ENCODE measurements at places on chromosomes 4 and X.

GRCh38 chr4:108709234-108709633, 53.6 kb downstream of the ETNPPL start:
- no peak for DNase-seq

DNA sequence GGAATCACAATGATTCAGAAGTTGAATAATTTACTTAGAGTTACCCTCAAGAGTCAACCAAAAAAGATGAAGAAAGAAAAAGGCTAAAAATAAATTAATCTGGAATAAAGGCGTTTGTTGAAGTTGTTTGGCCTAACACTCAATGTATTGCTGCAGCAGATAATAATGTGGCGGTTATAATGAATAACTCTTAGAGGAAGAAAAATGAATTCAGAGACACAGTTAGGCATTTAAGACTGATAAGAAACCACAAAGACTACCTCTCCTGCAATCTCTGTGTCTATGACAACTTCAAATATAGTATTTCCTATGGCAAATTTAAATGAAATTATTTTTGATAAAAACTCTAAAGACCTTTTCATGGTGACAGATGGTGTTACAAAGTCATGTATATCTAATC, 1369.1 kb upstream of the AGA start:
- DNase-seq, result no peak

- DNase-seq, result no peak
Observed at GRCh38 chrX:81390237-81390636, 188.3 kb downstream of the SH3BGRL start.

DNA sequence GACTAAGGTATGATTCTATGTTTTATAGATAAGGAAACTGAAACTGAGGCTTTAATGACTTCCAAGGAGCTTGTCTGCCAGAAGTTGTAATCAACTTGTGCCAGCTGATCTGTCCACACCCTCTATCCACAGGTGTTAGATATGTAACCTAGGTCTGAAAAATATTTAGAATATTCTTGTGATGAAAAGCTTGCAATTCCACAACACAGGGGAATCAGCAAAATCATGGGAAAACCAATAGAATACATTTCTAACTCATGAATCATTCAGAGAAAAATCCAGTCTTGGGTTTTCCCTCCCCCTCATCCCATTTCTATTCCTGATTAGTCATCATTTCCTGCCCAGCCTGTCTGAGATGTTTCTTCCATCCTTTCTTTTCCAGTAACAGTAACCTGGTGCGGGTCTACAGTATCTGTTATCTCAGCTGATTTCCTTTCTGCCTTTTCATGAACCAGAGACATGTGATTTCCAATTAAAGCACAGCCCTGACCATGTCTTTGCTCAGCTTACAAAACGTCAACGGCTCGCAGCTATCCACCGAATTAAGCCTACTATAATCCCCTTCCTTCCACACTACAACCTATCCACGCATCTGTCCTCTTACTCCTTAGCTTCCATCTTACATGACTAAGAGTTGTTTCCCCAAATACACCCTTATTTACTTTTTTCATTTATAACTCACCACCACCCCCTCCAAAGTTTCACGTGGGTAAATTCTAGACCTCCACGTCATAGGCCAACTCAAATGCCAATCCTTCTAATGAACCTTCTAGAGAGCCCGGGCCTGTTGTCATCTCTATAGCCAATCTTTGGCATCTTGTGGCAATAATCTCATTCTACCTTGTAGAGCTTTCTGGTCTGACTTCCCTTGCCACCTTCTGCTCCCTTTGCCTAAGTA, 961 bp upstream of the NOCT start:
- peak; percentile 69 for DNase-seq

- no peak for DNase-seq
Observed at GRCh38 chr4:89316931-89317366, 9.3 kb upstream of the GPRIN3 start.

GRCh38 chr4:146883070-146883469, 62.6 kb downstream of the TTC29 start:
- no peak for DNase-seq

GRCh38 chr4:155929833-155930232, 23.8 kb downstream of the CTSO start:
- DNase-seq, result no peak

GRCh38 chr4:154731756-154732155, 12.0 kb upstream of the LRAT start:
- DNase-seq, result no peak

DNA sequence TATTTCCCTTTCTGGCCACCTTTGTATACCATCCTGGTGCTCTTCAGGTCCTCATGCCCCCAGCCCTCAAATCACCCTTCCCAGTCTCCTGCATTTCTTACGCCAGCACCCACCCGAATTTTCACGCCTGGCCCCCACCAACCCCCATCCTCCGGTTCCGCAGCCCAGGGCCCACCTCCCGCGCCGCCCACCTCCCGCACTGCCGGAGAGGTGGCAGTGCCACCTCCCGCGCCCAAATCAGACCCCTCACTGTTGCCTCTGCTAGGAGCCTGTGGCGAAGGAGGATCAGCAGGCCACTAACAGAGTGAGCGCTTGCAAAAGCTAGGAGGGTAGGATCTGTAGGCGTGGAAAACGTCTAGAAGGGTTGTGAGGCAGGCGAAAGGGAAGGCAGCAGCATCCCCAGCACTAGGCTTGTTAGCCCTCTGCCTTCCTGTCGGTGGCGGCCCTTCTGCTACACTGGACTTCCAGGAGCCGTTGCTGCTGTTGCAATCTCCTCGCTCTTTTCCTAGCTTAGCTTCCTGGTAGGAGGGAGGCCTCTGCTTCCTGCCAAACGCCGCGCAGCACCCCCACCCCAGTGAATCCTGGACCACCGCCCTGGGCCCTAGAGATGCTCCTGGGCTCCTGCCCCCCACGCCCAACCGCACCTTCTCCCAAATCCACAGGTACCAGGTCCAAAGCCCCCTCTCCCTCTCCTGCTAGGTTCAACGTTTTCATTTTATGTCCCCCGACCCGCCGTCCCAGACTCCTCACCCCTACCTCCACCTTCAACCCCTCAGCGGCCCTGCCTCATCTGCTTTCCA, 51.0 kb downstream of the SPIN2B start:
- DNase-seq, result no peak

GRCh38 chrX:22666441-22666840, 333.3 kb upstream of the DDX53 start:
- no peak for DNase-seq

- DNase-seq, result no peak
Observed at GRCh38 chr4:139247241-139247640, 32.8 kb downstream of the MGARP start.

GRCh38 chr4:70874268-70875156, 27.7 kb upstream of the MOB1B start:
- DNase-seq, result no peak

DNA sequence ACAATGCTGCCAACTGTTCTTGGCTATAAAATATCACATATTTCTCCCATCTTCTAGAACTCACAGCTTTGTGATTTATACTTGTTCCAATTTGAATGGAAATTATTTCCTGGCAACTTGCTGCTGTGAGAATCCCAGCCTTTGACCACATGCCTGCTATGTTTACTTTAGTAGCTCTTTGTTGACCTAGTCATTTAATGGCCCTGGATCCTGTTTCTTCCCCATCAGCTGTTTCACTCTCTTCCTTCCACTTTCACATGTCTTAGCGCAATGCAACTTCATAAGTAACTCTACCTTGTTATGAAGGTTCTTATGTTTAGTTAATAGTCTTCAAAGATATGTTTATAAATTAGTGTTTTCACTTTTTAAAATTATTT, 1973.6 kb upstream of the AGA start:
- no peak for DNase-seq

DNA sequence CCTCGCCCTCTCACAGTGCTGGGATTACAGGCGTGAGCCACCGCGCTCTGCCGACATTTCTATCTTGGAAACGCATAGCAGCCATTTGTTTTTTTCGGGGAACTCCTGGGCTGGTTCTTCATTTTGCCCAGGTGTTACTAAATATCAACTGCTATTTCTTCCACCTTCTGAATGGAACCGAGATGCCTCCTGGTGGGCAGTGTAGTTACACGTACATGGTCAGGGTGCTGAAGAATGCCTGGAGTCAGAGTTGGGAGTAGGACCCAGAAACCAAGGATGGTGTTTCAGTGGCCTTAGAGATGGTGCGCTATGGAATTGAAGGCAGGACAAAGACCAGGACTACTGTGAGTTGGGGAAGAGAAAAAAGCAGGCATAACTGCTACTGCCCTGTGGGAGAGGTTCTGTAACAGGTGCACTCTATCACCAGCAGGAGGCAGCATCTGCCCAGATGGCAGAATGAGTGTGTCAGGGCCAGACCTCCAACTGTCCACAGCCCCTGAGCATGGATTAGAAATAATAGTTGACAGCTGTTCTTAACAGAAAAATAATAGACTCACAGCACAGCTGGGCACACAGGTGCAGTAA, 81.7 kb downstream of the ZC4H2 start:
- peak; percentile 4 for DNase-seq

DNA sequence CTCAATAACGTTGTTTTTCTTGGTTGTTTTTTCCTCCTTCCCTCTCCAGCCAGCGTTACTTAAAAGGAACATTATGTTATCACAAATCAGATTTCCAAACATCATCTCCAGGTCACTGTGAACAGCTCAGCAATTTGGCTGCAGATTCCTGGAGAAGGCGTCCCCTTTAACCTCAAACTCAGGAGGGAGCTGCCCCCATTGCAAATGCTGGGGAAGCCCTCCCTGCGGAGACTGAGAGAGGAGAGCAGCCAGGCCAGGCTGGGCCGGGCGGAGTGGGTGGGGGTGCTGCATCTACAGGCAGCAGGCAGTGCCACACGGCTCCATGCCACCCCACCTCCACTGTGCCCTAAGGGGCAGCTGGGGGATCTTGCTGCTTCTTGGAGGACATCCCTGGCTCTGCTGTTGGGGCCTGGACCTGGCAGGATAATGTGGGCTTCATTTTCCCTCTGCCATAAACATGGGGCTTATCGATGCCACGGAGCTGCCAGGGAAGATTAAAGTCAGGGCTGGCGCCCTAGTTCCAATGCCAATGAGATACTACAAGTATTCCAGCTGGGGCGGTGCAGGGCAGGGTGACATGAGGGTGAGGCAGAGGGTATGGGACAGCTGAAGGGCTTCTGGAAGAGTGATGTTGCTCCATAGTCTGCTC, 148.8 kb downstream of the PJA1 start:
- no peak for DNase-seq

DNA sequence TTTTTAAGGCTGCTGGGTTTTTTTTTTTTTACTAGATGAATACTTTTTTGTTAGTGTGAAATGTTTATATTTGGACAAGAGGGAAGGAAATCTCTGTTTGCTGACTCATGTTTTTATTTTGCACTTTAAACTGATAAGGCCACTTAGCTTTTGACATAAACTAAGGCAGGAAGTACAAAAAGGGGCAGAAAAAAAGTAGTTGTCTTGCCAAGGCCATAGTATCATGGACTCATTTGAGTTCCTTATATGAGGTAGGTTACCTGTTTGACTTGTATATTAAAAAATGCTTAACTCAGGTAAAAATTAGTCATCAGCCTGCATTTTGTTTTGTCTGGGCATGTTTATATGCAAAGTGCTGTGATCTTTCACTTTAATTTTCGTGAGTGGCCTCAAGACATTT, 26.0 kb downstream of the SMAD1 start:
- DNase-seq, result no peak

- peak; percentile 12 for DNase-seq
Observed at GRCh38 chrX:15497865-15498264, 2.7 kb upstream of the BMX start.

- no peak for DNase-seq
Observed at GRCh38 chr4:116020141-116020722, 906.8 kb upstream of the NDST4 start.

GRCh38 chr4:48012824-48013223, 3.7 kb downstream of the CNGA1 start:
- DNase-seq, result no peak

DNA sequence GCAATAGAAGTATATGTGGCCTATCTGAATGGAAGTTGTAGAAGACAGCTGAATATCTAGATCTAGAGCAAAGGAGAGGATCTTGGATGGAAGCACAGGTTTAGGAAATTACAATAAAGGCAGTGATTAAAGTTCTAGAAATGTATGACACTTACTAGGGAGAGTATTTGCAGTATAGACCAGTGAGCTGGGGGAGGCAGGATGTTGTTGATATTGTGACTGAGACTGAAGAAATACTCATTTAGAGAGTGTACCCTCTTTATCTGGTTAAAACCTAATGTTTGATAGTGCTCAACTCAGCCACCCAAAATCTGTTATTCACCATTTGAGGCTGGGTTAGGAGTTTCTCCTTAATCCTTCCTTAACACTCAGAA, 439.5 kb downstream of the GRXCR1 start:
- no peak for DNase-seq

DNA sequence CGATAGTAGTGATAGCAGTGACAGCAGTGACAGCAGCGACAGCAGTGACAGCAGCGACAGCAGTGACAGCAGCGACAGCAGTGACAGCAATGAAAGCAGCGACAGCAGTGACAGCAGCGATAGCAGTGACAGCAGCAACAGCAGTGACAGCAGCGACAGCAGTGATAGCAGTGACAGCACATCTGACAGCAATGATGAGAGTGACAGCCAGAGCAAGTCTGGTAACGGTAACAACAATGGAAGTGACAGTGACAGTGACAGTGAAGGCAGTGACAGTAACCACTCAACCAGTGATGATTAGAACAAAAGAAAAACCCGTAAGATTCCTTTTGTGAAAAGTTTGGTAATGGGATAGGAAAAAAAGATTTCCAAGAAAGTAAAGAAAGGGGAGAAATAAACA, 7.9 kb downstream of the DSPP start:
- DNase-seq, result no peak

- no peak for DNase-seq
Observed at GRCh38 chrX:41055740-41056139, 29.5 kb upstream of the USP9X start.

DNA sequence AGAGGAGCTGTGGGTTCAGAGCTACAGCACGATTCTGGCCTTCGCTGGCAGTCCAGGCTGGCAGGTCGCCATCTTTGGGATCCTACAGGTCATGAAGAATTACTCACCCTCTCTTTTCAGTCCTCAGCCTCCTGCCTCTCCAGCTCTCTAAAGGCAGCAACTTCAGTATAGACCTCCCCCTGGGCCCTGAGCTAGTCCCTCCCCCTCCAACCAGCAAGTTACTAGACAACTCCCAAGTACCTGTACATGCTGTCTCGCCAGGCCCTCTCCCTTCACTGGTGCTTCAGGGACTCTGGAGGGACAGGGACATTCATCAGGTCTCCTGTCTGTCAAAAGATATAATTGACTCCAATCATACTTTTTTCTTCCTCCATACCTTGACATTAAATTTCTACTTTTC, at the start of gene GPR119:
GPR119 (minus strand) TSS at position 155 of the 400 bp plus-strand sequence. CDS start 227 bp downstream, outside the sequence.
- DNase-seq, result no peak

- DNase-seq, result no peak
Observed at GRCh38 chr4:168631241-168632162, 134.7 kb downstream of the PALLD start.

- no peak for DNase-seq
Observed at GRCh38 chr4:81148576-81148975, 66.4 kb downstream of the PRKG2 start.

GRCh38 chr4:67134616-67135015, 410.7 kb downstream of the CENPC start:
- DNase-seq, result no peak

Measured in GM04504 (cell line).